ENCODE measurements at places on chromosomes 6 and 20. TPM values are rescaled to one million over a fixed set of nuclear protein-coding genes. Genes with fewer than 3 reads are reported as not detected.

Gene LIN28B
- not detected for total RNA-seq

Gene BEND6
- total RNA-seq = 1.5 TPM

Gene EHMT2
- 14.5 TPM for total RNA-seq

Gene PTCHD4
- total RNA-seq = 1.1 TPM

Gene EGFL8
- total RNA-seq = 5.1 TPM

Gene ASIP
- 10.5 TPM for total RNA-seq

Measured in cardiac septum (tissue), 1 donor.